Esophagus muscularis mucosa (tissue), 4 donors: ENCODE measurements at places on chromosomes 2 and 18. TPM values are rescaled to one million over a fixed set of nuclear protein-coding genes. Genes with fewer than 3 reads are reported as not detected.

DNA sequence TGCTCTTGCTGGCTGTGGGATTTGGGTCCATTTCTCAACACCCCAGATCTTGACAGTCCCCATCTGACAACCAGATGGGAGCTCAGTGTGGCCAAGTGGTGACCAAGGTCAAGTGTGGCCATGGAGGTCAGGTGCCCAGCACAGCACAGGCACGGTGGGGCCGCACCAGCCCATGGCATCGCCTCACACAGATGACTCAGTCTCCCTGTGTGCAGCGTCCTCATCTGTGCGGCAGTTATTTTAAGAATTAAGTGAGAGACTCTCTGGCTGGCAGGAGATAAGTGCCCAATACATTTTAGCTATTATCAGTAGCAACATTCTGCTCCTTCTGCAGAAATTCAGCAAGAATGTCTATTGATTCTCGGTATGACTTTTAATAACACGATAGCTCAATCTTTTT lies 167.2 kb downstream of the DDX1 start:
- no peak for DNase-seq

DNA sequence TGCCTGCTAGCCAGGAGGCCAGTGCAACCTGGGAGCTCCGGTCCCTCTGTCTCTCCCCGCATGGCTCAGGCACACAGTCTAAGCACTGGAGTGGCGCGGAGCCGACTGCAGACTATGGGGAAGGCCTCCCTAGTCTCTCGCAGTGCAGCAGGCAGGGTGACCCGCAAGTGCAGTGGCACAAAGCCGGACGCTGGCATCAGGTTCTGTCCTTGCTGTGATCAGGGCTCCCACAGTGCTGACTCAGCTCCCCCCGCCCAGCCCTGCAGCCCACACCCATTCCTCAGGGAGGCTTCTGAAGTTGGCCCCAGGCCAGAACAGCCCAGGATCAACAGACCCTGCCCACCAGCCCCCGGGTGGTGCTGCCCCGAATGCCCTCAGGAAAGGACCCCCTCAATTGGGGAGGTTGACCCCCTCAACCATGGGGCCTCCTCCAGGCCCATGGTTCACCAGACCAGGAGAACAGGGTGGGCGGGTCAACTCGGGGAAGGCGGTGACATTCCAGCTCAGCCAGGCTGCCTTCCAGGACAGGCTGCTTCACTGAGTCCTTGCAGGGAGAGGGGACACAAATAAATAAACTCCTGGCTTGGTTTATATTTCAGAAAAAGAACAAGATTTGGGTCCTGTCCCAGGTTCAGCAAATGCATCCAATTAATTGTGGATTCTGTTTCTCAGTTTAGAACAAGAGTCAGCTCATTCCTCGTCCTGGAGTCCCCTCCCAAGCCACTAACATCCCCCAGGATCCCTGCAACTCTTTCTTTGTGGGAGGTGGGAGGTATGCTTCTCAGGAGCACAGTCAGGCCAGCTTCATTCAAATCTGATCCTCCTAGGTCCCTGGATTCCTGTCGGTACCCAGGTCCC lies 12.2 kb downstream of the BIN1 start:
- no peak for DNase-seq

- DNase-seq: no peak
Measured at GRCh38 chr2:218701806-218702205, 8.8 kb upstream of the TTLL4 start.

DNA sequence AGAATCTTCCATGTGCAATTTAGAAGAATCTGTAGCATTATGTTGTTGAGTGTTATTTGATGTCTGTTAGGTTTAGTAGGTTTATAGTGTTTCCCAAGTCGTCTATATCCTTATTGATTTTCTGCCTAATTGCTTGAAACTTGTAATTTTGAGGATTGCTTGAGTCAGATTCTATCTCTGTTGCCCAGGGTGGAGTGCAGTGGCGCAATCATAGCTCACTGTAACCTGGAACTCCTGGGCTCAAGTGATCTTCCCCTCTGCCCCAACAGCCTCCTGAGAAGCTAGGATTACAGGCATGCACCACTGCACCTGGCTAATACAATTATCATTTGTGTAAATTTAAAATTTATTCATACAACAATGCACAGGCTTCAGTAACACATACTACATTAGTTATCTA lies 3.1 kb upstream of the TCF23 start:
- no peak for DNase-seq

- DNase-seq: no peak
Measured at GRCh38 chr2:70226781-70227180, 21.6 kb downstream of the TIA1 start.

Gene MC4R
- total RNA-seq: 2.5 TPM

Gene SPATA3
- total RNA-seq: not detected

Gene COX7A2L
- total RNA-seq: 122 TPM

Gene GYPC
- total RNA-seq: 197 TPM

Gene SKA1
- not detected for total RNA-seq

Gene OTOS
- not detected for total RNA-seq
